Mononuclear cell (primary cell): ENCODE measurements at places on chromosomes 11 and 22. TPM values are rescaled to one million over a fixed set of nuclear protein-coding genes. Genes with fewer than 3 reads are reported as not detected.

NCAM1 gene
- total RNA-seq, result 9.6 TPM

CABP4 gene
- 2.6 TPM for total RNA-seq

OR8A1 gene
- total RNA-seq, result not detected

IGLL1 gene
- total RNA-seq, result 0.31 TPM

AMPD3 gene
- 20.1 TPM for total RNA-seq
